ENCODE measurements at places on chromosomes 7 and 10.

DNA sequence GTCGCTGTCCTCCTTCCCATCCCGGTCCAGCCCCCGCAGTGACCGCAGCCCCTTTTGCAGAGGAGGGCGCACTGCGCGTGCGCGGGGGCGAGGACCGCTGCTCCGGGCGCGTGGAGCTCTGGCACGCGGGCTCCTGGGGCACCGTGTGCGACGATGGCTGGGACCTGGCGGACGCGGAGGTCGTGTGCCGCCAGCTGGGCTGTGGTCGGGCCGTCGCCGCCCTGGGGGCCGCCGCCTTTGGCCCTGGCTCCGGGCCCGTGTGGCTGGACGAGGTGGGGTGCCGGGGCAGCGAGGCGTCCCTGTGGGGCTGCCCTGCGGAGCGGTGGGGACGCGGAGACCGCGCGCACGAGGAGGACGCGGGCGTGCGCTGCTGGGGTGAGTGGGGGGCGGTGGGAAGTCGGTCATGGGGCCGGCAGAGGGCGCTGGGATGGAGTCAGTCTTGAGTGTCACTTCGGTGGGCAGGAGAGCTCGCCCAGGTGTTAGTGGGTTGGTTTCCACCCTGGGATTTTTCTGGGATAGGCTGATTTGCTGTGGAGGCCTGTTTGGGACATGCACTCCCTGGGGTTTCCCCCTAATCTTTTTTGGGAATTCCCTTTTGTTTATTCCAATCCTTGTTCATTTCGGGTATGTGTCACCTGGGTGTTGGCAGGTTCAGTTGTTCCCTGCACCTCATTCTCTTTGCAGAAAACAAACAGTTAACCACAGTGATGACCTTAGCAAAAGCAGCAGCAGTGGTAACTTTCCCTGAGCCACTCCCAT lies 11.6 kb downstream of the SCART1 start:
- no peak for DNase-seq

DNA sequence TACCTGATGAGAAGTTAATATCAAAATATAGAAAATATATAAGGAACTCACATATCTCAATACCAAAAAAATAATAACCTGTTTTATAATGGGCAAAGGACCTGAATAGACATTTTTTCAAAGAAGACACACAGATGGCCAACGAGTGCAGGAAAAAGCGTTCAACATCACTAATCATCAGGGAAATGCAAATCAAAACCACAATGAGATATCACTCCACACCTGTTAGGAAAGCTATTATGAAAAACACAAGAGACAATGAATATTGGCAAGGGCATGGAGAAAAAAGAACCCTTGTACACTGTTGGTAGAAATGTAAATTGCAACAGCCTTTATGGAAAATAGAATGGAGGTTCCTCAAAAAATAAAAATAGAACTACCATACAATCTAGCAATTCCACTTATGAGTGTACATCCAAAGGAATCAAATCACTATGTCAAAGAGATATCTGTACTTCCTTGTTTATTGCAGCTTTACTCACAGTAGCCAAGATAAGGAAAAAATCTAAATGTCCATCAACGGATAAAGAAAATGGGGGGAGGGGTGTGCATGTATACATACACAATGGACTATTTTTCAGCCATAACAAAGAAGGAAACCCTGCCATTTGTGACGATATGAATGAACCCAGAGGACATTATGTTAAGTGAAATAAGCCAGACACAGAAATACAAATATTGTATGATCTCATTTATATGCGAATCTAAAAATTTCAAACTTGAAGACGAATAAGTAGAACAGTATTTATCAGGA lies 3.6 kb upstream of the ALOX5 start:
- no peak for DNase-seq

- peak; percentile 60 for DNase-seq
Observed at GRCh38 chr7:34756025-34756437, 98.0 kb downstream of the NPSR1 start.

GRCh38 chr7:831596-832166 lies 595 bp upstream of the SUN1 start:
- no peak for DNase-seq

DNA sequence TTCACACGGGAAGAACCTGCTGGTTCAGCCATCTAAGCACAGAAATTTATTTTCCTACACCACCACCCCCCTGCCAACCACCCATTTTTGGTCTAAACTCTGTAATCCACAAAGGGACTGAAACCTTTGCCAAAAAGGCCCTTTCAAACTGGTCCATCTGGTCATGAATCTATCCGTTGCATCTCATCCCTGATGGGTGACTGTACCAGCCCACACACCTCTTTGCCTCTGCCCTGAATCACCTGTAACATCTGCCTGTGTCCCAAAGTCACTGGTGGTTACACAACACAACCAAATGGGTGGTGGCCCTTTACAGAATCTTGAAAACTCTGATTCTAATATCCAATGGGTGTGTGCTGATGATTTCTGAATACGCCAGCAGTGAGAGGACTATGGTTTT lies 503.4 kb downstream of the PARD3 start:
- no peak for DNase-seq

All from NCI-H345 (cell line).